ENCODE measurements at places on chromosomes 7 and 10.

- DNase-seq = no peak
Observed at GRCh38 chr10:114753126-114753525, 68.5 kb upstream of the FHIP2A start.

DNA sequence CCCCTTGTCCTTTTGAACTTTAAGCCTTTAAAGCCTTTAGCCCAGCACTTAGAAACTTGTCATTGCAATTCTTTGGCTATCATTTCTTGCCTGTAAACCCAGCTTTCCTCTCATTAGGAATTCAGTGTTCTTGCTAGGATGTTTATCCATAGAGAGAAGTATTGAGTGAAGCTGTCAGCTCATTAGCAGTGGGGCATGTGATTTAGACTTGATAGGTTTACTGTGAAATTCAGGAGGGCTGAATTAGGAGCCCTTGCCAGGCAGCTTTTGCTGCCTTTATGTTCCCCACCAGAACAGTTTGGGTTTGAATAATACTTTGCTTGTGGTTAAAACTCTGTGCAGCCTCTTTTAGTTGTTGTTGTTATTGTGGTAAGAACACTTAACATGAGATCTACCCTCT is 39.5 kb downstream of the LHFPL3 start:
- DNase-seq = no peak

- peak; percentile 50 for DNase-seq
Observed at GRCh38 chr7:381211-382042, 91.5 kb downstream of the FOXL3 start.

DNA sequence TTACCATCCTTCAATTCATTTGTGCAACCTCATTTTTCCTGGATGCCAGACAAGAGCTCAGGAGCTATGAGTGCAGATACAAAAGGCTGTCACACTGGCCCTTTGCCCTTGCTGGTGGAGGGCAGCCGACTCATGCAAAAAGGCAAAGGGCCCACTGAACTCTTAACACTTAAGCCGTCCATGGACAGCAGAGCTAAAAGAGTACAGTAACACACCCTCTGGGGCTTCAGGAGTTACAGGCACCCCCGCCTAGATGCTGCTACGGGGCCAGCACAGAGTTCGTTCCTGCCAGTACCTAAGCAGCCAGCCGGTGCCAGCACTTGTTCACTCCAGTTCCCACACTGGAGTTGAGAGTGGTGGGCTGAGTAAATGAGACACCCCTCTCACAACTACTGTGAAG is 69.9 kb upstream of the MRLN start:
- DNase-seq = no peak

- DNase-seq = no peak
Observed at GRCh38 chr7:129055861-129056464, 1.1 kb upstream of the TNPO3 start.

DNA sequence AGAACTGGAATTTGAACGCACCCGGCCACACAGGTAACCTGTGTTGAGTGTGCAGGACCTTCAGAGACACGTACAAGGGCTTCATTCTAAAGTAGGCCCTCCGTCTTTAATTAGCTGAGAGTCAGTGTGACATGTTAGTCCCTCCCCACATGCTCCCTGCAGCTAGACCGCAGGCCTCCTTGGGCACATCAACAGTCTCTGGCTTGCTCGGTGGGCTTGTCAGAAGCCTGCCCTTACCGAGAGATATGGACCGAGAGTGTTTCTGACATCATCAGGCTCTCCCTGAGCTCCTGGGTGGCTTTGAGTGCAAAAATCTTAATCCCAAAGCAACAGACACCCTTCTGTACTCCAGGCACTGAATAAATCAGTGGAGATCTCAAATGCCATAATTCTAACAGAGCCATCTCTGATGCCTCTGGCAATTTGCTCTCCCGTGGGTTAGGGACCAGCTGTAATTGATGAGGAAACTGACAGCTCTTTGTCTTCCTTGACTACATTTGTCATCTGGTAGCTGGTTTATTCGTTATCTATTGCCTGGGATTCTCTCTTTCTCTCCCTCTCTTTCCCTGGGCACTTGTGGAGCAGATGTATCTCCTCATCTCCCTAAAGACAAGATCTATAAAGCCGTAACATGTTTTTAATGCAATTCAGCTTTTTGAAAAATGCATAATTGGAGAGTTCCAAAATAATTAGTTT is 850.6 kb downstream of the TYW1 start:
- DNase-seq = no peak

DNA sequence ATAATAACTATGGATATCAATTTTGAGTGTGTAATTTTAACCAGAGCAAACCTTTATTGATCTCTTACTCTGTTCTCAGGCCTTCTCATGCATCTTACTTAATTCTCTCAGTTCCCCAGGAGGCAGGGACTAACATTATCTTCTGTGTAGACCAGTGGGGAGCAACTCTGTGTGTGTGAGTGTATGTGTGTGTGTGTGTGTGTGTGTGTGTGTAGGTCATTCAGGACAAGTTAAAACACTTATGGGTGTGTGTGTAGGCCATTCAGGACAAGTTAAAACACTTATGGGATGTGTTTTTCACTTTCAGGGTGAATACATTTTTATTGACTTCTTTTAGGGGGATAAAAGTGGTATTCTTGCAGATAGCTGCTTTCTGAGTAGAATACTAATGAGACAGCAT is 145.0 kb downstream of the ADAM12 start:
- no peak for DNase-seq

- no peak for DNase-seq
Observed at GRCh38 chr10:91017198-91017597, 96.3 kb upstream of the ANKRD1 start.

DNA sequence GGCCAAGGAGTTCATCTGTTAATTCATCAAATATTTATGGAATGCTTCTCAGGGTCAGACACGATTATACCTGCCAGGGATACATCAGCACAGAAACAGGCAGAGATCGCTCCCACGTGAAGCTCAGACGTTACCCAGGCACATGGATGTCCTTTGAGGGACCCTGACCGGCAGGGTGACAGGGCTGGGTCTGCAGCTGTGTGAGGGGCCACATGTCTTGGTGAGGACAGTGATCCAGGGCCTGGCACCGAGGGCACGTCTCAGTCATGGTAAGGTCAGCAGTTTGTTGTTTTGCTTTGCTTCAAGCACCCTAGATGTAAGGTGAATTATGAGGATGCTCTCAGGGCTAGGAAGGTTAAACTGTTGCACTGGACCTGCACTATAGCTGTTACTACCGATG is 227.9 kb downstream of the WDR37 start:
- no peak for DNase-seq

DNA sequence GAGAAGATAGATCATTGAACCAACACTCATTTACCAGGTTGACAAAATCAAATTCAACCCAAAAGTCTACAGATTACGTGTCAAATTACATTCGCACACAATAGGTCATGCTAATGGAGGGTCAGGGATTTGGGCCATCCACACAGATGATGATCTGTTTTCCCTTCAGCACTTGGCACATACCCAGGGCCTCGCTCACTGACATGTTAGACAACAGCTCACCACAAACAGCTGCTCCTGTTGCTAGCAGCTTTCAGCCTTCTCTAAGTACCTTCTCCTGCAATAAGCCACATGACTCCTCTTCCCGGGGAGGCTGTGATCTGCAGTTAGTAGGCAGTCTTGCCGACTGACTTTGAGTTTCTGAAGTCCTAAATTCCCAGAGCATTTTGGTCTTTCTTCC is 18.4 kb downstream of the NKX2-3 start:
- no peak for DNase-seq

DNA sequence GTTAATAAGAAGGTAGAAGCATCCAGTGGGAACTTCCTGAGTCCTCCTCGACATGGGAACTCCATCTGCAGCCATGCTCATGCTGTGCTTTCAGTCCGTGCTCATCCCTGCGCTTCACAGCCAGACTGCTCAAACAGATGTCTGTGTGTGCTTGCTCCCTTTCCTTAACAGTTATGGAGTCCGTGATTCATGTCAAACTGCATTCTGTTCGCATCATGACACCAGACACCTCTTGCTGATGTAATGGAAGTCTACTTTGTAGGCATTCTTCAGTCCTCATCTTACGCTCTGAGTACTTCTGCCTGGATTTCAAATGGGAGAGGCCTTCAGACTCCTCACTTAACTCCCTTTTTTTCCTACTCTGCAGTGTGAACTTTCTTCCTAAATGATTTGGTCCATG is 304.9 kb downstream of the SUGCT start:
- no peak for DNase-seq

DNA sequence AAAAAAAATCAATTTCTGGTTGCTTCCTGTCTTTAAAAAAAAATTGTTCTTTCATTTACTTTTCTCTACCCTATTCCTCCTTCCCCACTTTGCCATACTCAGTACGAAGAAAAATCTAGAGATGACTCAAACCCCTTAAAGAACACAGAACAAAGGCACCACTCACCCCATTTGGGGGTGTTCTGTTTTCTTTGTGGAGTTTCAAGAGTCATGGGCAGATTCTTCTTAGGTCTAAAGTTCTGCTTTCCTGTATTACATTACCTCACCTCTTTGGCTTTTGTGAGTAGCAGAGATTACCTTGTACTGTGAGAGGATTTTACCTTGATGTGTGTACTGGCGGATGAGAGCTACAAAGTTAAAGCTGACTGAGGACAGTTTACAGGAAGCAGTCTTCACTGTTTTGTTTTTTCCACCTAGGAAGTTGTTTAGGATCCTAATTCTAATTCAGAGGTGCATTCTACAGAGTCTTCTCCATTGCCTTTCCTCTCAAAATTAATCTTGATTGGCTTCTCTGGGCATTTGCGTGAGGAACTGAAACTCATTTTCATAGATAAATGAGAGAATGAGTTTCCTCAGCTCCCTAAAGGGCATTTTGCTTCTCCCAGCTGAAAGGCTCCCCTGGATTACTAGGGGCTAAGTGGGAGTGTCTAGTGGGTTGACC is 20.7 kb downstream of the AVL9 start:
- DNase-seq = no peak

GRCh38 chr10:26243351-26243720 is 26.8 kb downstream of the GAD2 start:
- DNase-seq = no peak

GRCh38 chr7:155997431-155998327 is 185.4 kb upstream of the SHH start:
- DNase-seq = no peak

DNA sequence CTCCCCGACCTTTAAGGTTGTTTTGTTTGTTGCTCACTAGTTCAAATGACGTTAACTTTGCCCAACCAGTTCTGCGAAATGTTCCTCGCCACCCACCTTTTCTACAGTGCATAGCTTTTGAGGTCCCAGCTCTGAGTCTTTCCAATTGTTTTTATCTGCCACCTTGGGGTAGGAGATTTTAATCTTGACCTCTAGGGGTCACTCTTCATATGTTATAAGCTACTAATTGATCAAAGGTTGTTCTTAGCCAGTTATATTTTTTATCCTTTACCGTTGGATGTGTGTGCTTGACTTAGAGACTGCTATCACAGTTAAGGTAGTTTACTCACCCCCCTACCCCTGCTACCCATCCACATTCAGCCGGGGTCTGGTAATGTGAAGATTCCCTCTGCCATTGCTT is 372.4 kb downstream of the SUGCT start:
- no peak for DNase-seq

DNA sequence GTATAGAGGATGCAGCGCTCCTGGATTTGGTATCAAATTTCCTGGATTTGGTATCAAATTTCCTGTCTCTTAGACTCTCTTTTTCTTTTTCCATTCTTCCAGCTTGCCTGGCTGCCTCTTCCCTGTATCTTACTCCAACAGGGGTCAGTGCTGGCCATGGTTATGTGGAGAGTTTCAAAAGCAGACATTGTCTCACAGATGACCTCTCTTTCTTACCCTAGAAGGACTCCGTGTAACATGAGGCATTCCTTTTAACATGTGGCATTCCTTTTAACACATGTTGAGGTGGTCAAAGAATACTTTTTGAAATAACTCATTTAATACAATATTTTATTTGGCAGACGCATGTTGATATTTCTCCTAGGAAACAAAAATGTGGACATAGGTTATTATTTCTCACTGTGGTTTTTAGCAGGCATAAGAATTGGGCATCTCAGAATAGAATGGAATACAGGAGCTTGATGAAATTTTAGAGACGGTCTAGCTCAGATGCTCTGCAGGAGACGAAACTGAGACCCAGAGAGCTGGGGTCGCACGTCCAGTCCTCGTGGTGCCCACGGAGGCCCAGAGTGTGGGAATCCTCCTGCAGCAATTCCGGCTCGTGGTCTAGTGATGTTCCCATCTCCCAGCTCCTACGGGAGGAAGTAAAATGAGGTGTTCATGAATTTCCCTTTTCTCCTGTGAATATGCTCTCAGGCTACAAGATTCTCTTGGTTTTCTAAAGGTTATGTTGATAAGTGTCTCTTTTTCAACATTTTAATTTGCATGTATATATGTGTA is 59.6 kb upstream of the PITRM1 start:
- no peak for DNase-seq

Measured in stimulated activated CD4-positive, alpha-beta T cell treated with anti-CD3 and anti-CD28 coated beads, Interleukin-4, amount 100 ng/mL, for 24 hours (primary cell).